DMS79 (cell line): ENCODE measurements at places on chromosomes 6 and 20.

- DNase-seq, result no peak
These were observed 93.7 kb downstream of the PPP1R14C start for GRCh38 chr6:150236544-150236943.

DNA sequence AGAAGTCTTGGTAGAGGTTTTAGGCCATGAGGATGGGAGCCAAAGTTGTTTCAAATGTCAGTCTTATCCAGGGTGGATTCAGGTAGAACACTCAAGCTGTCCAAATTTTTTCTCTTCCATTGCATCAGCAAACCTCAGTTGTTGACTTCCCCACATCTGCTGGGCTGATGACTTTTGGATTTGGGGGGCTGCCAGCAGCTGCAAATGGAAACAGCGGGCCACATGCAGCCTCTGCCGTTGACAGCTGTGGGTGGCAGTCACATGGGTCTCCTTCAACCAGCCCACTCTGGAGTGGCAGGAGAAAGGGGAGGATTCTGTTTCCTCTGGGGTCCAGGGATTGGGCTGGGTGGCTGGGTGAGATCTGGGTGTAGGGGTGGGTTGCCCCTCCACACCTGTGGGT lies 5.8 kb upstream of the MLN start:
- DNase-seq, result peak; percentile 47

GRCh38 chr6:53520320-53520928 lies 24.5 kb downstream of the GCLC start:
- no peak for DNase-seq

- DNase-seq, result no peak
These were observed 5.5 kb upstream of the POU5F1 start for GRCh38 chr6:31175971-31176370.

- DNase-seq, result no peak
These were observed 7.4 kb upstream of the PNRC1 start for GRCh38 chr6:89073014-89073620.

GRCh38 chr6:80142586-80142985 lies 36.1 kb downstream of the BCKDHB start:
- no peak for DNase-seq

- DNase-seq, result no peak
These were observed 70.4 kb downstream of the BACH2 start for GRCh38 chr6:90226257-90226656.

- no peak for DNase-seq
These were observed 59.6 kb downstream of the RWDD2A start for GRCh38 chr6:83252719-83253118.

DNA sequence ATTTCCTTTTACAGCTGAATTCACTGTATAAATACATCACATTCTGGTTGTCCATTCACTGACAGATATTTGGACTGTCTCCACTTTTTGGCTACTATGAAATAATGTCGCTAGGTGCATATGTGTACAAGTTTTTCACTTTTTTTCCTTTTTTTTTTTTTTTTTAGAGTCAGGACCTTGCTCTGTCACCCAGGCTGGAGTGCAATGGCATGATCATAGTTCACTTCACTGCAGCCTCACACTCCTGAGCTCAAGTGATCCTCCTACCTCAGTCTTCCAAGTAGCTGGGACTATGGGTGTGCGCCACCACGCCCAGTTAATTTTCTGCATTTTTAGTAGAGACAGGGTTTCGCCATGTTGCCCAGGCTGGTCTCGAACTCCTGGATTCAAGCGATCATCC lies 13.3 kb downstream of the CSNK2A1 start:
- DNase-seq, result no peak

- no peak for DNase-seq
These were observed 58.7 kb downstream of the GTF2H5 start for GRCh38 chr6:158226655-158227512.

- DNase-seq, result no peak
These were observed 76.5 kb upstream of the OPRM1 start for GRCh38 chr6:153962555-153962954.

GRCh38 chr6:7742223-7742785 lies 16.4 kb downstream of the BMP6 start:
- DNase-seq, result no peak

- DNase-seq, result no peak
These were observed 742.0 kb upstream of the POU3F2 start for GRCh38 chr6:98092331-98092730.

DNA sequence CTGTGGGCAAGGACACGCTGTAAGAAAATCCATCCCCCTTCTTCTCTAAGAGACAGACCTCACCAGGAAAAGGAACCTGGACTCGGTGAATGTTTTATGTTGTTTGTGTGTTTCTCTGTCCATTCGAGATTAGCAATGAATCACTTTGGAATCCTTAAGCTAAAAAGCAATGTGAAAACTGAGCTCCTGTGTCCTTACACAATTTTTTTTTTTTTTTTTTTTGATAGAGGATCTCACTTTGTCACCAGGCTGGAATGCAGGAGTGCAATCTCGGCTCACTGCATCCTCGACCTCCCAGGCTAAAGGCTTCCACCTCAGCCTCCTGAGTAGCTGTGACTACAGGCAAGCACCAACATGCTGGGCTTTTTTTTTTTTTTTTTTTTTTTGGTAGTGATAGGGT lies 32.1 kb downstream of the BFSP1 start:
- DNase-seq, result no peak

DNA sequence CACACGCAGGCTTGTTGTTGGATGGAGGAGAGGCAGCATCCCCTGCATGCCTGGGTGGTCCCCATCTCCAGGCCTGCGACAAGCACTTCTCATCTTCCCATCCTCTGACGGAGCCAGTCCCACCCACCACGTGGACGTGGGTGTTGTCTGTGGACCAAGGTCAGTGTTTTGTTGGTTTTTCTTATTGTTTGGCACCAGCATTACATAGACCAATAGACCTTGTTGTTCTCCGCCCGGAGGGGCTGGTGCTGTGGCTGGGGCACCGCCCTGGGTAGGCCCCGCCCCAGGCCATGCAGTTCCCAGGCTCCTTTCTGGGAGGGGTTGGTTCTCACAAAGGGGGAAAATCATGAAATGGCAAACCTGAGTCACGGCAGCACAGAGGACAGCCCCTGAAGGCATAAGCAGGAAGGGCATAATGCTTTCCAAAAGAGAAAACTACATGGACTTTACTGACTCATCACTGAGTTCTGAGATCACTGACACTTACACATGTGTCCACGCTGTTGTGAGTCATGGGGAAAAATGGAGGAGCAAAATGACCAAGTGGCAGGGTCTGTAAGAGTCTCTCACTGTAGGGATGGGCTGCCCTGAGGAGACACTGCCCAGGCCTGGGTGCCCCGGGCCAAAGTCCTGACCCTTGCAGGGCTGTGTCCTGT lies 90.8 kb downstream of the THBS2 start:
- DNase-seq, result no peak

- peak; percentile 64 for DNase-seq
These were observed 409.3 kb upstream of the SULF2 start for GRCh38 chr20:48194583-48194982.

DNA sequence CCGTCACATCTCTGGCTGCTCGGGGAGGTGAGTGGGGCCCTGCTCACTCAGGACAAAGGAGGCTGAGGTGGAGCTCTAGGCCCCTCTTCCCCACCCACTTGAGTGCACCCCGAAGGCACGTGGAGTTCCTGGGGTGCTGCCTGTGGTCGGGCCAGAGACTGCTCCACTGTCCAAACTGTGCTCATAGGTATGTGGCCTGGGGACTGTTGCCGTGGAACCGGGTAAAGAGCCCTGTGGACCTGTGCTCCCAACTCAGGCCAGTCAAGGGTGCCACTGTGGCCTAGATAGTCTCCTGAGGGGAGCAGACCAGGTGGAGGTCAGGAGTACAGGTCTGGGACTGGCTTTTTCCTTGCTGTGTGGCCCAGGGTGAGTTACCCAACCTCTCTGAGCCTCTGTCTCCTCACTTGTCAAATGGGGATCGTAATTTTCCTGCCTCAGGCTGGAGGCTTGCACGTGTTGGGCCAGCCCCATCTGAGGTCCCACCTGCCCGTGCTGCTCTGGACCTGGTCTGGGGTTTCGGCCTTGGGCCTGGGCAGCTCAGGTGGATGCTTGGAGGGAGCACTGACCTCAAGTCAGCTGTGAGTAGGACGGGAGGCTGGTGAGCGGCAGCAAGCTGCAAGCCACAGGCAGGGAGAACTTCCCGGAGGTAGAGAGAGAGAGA lies 12.4 kb upstream of the NPBWR2 start:
- no peak for DNase-seq

- DNase-seq, result peak; percentile 21
These were observed 103.9 kb downstream of the AIG1 start for GRCh38 chr6:143164565-143165105.

- no peak for DNase-seq
These were observed 97.9 kb downstream of the HUS1B start for GRCh38 chr6:558959-559358.

DNA sequence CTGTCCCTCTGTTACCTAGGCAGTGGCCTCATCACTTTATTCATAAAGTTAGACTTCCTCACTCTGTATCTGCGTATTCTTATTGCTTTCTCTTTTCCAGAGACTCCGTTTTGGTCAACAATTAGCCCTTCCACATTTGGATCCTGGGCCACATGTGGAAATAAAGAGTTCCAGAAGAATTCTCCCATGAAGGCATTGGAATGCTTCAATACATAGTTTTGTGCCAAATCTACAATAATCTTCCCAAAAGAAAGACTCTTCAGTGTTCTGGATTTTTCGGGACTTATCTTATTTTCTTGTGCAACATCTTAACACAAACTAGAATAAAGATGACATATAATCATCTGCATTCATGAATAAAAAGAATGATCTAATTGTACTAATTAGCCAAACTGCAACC lies 187.7 kb upstream of the BMP2 start:
- DNase-seq, result no peak

DNA sequence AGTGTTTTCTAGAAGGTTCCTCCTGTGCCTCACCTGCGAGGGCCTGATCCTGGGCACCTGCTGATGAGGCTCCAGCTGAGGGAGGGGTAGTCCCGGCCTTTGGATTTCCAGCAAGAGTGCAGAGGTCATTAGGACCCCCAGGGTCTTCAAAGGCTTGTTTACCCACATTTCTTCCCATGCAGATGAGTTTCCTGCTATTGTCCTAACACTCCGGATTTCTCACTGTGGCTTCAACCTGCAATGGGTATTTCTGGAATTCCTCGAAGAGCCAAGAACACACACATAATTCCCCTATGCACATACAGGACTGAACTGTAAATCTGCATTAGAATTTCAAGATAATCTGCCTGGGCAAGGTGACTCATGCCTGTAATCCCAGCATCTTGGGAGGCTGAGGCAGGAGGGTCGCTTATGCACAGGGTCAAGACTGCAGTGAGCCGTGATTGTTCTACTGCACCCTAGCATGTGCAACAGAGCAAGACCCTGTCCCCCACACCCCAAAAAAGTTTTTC lies 53.9 kb downstream of the ADNP start:
- DNase-seq, result no peak

GRCh38 chr20:20621195-20621594 lies 91.2 kb downstream of the RALGAPA2 start:
- no peak for DNase-seq

GRCh38 chr20:45176526-45177267 lies 2.0 kb downstream of the PI3 start:
- DNase-seq, result no peak

DNA sequence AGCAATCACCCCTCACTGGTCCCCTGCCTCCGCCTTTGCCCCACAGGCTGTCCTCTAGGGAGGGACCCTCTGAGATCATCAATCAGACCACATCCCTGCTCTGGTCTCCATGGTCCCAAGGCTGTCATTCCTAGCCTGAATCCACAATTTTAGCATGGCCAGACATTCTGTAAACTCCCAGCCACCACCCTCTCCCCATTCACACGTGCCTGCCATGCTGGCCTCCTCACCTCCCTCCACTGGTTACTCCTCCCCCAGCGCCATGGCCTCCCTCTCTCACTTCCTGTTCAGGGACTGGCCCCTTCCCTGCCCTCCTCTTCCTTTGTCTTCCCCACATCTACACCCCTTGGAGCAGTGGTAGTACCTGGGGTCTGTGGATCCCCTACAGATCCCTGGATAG lies 150.7 kb upstream of the MLN start:
- DNase-seq, result no peak

DNA sequence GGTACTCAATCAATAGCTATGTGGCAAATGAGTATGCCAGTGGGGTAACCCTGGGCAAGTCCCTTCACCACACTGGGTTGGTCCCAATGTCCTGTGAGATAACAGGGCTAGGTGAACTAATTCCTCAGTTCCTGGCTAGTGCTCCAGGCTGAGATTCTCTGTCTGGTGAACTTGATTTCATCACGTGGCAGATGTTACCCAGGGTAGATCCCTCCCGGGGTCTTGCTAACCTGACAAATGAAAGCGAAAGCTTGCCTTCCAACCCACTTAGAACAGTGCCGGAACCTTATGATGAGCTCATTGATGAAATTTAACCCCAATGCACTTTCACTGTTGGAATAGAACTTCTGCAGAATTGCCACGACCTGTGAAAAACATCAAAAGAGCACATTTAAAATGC lies 6.6 kb upstream of the ANKRD60 start:
- DNase-seq, result no peak

DNA sequence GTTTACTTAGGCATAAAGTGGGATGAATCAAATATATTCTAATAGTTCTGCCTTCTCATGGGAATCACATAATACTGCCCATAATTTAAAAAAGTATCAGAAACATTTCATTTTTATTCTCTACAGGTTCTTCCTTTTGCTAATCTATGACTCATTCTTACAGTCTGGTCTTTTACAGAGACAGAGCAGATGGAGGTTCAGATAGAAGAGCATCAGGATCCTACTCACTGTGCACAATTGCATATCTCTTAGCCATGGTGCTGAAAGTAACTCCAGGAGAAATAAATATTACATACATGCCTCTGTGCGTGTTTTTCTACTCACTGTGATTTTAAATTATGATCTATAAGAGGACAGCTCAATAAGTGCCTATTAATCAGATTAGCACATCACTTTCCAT lies 16.3 kb upstream of the OR2B6 start:
- no peak for DNase-seq

- no peak for DNase-seq
These were observed 1.5 kb downstream of the SYNDIG1 start for GRCh38 chr20:24470746-24471582.

DNA sequence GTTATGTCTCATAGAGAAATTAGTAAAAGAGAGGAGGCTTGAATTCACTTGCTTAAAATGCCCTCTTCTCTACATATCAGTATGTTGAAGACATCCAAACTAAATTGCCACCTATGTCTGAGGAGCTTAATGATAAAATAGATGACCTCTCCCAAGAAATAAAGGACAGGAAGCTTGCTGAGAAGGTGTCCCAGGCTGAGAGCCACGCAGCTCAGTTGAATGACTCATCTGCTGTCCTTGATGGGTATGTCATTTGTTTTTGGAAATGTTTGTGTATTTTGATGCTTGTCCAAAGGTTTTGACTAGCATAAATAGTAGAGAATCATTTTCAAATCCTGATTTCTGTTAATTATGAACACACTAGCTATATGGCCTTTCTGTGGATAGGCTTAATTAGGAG lies 307.7 kb downstream of the ARHGAP18 start:
- no peak for DNase-seq

GRCh38 chr6:14386263-14386662 lies 268.7 kb downstream of the CD83 start:
- no peak for DNase-seq
